NCI-H2081 treated with DMSO at 0.1 percent for 48 hours (cell line): ENCODE measurements at places on chromosomes 12 and 14.

DNA sequence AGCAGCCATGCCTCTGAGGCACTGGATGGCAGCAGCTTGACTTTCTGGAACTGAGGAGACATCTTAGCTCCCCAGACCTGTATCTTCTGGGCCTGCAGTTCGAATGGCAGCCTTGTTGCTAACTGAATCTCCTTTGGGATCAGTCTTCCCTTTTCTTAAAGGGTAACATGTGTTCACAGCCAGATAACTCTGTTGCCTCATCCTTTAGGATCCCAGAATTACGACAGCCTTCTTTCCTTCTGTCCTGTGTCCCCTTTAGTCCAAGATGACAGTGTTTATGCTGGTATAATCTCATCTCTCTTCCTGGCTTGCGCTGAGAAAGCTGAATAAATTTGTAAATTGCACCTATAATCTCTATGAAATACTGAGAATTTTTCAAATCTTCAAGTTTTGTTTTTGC lies 9.1 kb upstream of the ERC1 start:
- no peak for DNase-seq

- no peak for DNase-seq
Measured at GRCh38 chr12:60863421-60863820, 1267.6 kb downstream of the SLC16A7 start.

DNA sequence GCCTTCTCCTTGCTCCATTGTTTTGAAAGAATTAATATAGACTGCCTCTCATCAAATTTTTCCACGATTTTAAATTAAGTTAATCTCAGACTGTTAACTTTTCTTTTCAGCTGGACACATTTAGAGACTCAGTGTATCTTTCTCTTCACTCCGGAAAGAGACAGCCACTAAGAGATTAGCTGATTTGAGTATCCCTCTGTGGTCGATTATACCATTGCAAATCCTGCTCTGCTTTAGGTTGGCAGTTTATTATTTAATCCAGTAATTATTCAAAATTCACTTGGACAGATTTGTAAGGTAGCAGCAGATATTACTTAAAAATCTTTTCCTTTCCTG lies 588 bp upstream of the TWF1 start:
- no peak for DNase-seq

DNA sequence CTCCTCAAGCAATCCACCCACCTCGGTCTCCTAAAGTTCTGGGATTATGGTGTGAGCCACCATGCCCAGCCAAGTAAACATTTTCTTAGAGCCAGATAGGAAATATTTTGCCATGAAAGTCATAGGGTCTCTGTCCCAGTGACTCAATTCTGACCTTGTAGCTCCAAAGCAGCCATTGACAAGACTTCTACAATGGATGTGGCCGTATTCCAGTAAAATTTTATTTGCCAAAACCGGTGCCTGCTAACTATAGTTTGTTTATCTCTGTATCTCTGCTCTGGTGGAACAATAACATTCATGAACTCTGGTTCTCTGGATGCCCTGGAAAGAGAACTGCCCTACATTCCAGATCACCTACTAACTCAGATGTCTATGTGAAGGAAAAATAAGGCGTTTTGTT lies 54.6 kb upstream of the USP44 start:
- DNase-seq, result no peak

- no peak for DNase-seq
Measured at GRCh38 chr12:46304070-46304469, 35.2 kb upstream of the SLC38A1 start.

GRCh38 chr12:91743280-91743679 lies 402.4 kb downstream of the BTG1 start:
- DNase-seq, result no peak

DNA sequence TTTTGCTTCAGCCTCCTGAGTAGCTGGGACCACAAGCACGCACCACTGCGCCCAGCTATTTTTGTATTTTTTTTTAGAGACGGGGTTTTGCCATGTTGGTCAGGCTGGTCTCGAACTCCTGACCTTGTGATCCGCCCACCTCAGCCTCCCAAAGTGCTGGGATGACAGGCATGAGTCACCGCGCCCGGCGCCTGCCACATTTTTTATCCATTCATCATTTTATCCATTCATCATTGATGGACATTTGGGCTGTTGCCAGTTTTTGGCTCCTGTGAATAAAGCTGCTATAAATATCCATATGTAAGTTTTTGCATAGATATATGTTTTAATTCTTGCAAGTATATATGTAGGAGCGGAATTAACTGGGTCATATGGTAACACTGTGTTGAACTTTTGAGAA lies 79.5 kb downstream of the DAAM1 start:
- no peak for DNase-seq

DNA sequence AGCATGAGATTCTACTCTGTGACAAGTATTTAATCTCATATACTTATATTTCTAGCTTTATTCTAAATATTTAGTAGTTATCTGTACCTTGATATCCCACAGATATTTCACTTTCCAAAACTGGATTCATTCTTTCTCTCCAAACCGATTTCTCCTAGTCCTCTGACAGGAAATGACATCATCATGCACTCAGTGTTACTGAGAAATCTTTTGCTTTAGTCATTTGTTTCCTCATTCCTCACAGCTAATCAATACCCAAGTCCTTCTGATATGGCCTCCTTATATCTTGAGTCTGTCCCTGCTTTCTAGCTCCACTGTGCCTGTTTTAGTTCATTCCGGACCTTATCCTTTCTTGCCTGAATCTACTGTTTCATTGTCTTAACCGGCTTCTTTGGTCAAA lies 39.4 kb upstream of the E2F7 start:
- no peak for DNase-seq

DNA sequence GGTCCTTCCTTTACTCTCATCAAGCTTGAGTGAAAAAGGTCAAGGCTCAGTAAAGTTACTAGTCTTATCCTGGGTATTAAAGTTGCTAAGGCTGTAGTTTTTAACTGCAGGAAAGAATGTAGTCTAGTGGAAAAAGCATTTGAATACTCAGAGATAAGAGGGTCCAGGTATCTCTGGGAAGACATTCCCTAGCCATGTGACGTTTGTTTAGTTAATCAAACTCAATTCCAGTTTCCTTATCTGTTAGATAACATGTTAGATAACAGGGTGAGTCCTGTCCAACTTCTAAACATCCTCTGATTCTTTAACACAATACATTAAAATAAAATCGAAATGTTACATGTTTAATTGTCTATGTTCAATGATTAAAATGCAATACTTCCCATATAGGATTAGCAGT lies 720.7 kb upstream of the LMO3 start:
- no peak for DNase-seq

GRCh38 chr12:111244673-111245072 lies 124.2 kb downstream of the PHETA1 start:
- DNase-seq, result no peak
